Fibroblast of skin of left biceps (primary cell): ENCODE measurements at places on chromosomes 3 and 15.

- no peak for DNase-seq
These were observed 73.0 kb downstream of the MYH15 start for GRCh38 chr3:108437439-108437838.

DNA sequence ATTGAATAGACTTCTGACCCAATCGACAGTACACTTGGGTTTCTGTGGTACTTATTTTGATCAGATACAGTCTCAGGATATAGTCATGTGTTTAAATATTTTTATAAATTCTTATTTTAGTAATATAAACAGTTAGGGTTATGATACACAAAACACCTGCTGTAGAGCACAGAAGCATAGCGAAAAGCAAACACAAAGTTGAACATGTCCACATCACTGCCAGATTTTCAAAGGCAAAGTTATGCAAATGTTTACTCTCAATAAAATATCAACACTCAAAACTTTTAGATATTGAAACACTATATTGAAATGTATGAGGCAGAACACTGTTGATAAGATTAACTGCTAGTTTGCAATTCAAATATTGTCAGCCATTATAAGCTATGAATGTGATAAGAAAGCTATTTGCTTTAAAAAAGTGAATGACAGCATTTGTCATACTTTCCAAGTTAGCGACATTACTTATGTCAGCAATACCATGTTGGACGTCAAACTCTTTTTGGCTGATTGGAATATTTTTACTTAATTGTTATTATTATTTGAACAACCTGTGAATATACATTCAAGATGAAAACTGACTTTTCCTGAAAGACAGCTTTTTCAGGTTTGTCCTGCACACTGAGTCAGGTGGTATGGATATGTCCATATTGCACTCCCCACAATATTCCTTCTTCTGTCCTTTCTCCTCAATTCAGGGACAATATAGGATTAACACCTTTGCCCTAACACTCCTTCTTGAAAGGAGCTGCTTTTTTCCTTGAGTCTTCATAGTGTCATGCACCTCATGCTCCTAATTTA lies 367.1 kb downstream of the EPHA3 start:
- no peak for DNase-seq

GRCh38 chr3:175018946-175019727 lies 160.0 kb downstream of the NAALADL2 start:
- no peak for DNase-seq

GRCh38 chr15:100595964-100596363 lies 6.0 kb downstream of the LINS1 start:
- DNase-seq = no peak

DNA sequence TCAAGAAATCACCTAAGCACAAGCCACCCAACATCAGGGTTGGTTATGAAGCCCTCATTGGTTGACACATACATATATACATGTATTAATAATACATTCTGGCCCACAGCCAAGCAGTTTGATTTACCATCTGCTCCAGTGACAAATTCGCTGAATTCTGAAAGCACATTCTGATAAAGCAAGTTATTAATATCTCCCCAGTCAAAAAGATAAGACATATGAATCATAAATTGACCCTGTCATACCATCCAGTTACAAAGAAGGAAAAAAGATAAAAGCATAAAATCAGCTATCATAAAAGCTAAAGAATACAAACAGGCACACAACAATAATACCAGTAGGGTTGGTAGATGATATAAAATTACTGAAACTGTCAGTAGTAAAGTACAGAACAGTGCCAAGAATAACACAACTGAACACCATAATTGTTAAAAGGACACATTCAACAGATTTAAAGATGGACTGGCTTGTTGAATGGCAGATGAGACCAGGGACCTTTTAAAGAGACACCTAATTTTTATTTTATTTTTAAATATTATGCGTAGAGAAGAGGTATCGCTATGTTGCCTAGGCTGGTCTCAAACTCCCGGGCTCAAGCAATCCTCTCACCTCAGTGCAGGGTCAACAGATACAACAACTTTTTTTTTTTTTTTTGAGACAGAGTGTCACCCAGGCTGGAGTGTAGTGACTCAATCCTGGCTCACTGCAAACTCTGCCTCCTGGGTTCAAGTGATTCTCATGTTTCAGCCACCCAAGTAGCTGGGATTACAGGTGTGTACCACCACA lies 7.7 kb downstream of the SNX4 start:
- DNase-seq = peak; percentile 18

GRCh38 chr3:69209413-69209812 lies 87.0 kb upstream of the LMOD3 start:
- DNase-seq = no peak

DNA sequence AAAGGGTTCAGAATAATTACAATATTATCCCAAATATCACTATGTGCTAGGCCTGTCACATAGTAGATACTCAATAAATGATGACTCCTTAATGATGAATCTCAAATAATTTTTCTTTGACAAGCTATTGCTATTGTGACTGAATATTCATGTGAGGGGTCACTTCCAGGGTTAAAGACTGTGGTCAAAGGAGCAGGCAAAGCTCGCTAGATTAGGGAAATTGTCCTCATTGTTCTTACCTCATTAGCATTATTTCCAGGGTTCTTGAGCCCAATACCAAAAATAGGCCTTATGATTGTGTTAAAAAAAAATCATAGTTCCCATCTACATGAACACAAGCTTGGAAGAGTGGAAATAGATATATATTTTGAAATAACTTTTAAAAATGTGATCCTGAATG lies 252.2 kb downstream of the GAP43 start:
- DNase-seq = no peak

DNA sequence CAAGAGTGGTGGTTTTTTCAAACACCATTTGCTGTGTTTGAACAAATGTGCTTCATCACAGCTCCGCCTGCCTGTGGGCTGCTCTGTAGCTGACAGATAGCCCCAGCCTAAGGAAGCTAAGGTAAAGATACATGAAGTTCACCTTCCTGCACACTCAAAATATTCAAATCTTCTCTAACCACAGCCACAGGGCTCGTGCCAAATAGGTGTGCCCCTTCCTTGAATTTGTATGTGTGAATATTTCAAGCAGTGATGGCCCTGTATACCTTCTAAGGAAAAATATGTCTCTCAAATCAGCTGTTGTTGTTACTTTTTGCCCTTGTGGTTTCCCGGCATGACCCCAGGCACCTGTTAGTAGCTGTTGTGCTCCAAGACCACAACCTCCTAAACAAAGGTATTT lies 92.8 kb downstream of the CCNL1 start:
- no peak for DNase-seq

DNA sequence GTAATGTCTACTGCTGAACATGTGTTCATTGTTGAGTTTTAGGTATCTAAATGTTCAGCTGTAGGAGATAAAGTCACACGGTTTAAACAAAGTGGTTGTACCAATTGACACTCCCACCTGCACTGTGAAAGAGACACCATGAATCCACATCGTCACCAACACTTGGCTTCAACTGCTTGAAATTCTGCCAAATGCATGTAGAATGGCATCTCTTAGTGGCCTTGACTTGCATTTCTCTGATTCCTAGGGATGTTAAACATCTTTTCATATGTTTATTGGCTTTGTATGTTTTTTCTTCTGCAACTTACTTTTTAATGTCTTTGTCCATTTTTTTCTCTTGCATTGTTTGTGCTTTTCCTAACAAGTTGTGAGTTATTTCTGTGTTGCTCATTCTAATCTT lies 43.4 kb downstream of the RPLP1 start:
- no peak for DNase-seq

- no peak for DNase-seq
These were observed 244.0 kb upstream of the THBS1 start for GRCh38 chr15:39336926-39337325.

- no peak for DNase-seq
These were observed at the start of gene TIMP4 for GRCh38 chr3:12158387-12159226. TIMP4 (minus strand) TSS chr3:12158912; CDS start chr3:12158840, 72 bp downstream.
